Right lobe of liver (tissue), 6 donors: ENCODE measurements at places on chromosomes 2 and 18. TPM values are rescaled to one million over a fixed set of nuclear protein-coding genes. Genes with fewer than 3 reads are reported as not detected.

The SIX3 gene
- total RNA-seq, result not detected

The VIL1 gene
- 2.8 TPM for total RNA-seq

The FECH gene
- 73.9 TPM for total RNA-seq

The CELF4 gene
- not detected for total RNA-seq

The KATNAL2 gene
- 2.9 TPM for total RNA-seq

The HMSD gene
- not detected for total RNA-seq

The LRP2 gene
- 0.93 TPM for total RNA-seq

The MYL1 gene
- not detected for total RNA-seq

The NPAS2 gene
- 23.4 TPM for total RNA-seq

The SERPINB2 gene
- not detected for total RNA-seq

The NCL gene
- 116 TPM for total RNA-seq

The CDK15 gene
- not detected for total RNA-seq

The ACADL gene
- 30.2 TPM for total RNA-seq

The SCN2A gene
- total RNA-seq, result not detected

The AQP12A gene
- total RNA-seq, result not detected

The KCNG2 gene
- total RNA-seq, result not detected

The UGT1A6 gene
- total RNA-seq, result 315 TPM

The FRZB gene
- 0.49 TPM for total RNA-seq

The ALKAL2 gene
- 1.1 TPM for total RNA-seq

The CLEC4F gene
- total RNA-seq, result not detected

The INPP5D gene
- total RNA-seq, result 5.8 TPM

The CAPN14 gene
- total RNA-seq, result not detected

The PROM2 gene
- total RNA-seq, result 0.64 TPM

The SLC11A1 gene
- total RNA-seq, result 12.6 TPM
